NCI-H1105 (cell line): ENCODE measurements at places on chromosomes 12 and 14.
A peak's percentile ranks its signal among the peaks of the same experiment; 100 is the strongest.

- no peak for DNase-seq
These were observed 376.3 kb upstream of the RGS6 start for GRCh38 chr14:71555654-71556559.

- no peak for DNase-seq
These were observed 150.6 kb downstream of the ADCK1 start for GRCh38 chr14:77950371-77951063.

GRCh38 chr12:51441583-51441982 is 17.0 kb downstream of the SLC4A8 start:
- DNase-seq: no peak

DNA sequence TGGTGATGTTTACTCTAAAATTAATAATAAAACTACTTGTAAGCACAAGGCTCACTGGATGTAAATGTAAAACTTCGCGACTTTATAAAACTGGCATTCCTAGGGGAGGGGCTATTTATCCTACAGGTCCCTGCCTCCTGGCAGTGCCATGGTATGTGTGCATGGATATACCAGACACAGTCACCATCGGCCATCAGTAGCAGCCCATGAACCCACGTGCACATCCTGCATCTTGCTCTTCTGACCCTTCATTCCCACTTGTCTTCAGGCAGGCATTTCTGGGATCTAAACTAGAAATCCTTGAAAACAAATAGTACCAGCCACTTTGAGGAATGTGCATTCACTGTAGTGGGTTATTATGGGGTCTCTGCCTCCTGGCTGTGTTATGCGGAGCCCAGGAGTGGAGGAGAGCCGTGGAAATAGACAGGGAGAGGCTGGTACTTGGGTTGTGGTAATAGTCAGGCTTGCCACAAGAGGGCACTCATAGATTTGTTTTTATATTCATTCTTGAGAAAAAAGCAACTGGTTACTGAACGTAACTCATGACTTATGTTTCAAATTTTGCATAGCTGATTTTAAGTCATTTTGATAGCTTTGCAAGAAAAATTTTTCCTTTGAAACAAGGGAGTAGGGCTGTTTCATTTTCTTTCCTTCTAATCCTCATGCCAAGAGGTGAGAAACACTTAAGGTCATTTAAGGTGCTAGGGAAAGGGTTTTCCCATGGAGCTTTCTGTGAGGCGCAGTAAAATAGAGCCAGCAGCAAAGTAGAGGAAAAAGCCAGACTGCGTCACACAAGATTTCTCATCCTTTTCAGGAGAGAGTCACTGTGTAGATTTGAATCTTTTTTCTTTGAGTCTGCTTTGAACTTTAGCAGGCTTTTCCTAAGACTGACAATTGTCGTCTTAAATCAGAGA is 17.4 kb upstream of the GALNT16 start:
- peak; percentile 49 for DNase-seq

DNA sequence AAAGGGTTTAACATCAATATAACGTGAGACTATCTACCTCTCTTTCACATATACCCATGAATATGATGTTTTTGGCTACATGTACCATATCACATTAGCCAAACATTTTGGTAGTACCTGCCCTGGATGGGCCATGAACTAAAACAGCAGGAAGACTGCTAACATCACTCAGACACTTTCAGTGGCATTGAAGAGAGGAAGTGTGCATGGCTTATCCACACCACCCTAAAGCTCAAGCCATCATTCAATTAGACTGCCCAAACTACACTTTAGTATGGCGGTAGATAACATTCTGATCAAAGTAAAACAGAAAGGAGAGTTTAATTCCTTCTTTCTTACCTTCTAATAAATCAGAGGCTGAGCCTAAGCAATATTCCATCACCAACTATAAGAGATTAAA is 103.0 kb downstream of the PEBP1 start:
- DNase-seq: no peak

GRCh38 chr14:54329082-54329695 is 67.6 kb upstream of the CDKN3 start:
- peak; percentile 52 for DNase-seq

GRCh38 chr12:5593086-5593485 is 161.2 kb downstream of the NTF3 start:
- DNase-seq: no peak

DNA sequence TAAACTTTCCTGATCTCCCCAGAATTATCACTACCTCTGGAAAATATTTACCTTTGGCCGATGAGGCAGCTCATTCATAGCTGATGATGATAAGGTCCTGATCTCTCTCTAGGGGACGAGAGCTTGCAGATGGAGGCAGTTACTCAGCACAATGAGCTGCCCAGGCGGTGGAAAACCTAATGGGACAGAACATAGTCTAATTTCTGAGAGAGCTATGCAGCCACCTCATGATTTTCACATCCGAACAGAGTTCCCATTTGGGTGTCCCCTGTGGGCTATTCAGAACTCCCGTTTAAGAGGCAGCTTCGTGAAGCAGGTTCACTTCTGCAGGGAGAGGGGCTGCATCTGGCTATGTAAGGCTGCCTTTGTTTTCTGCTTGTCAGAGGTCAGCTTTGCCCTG is 724.6 kb upstream of the TMEM132C start:
- no peak for DNase-seq

DNA sequence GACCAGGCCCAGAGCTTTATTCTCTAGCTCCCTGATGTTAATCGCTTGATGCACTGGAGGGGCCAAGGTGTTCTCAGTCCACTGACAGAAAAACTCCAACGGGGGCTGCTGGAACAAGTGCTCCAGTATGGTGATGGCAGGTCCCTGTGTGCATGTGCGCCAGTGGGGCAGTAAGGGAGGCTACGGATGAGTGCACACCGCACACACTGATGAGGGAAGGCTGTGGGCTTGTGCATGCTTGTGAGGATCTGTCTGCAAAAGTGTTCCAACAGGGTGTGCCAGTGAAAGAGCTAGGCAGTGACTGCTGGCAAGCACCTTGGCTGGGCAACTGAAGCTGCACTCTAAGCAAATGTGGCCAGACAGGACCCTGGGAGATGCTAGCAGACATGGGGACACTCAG is 229.7 kb upstream of the FOXG1 start:
- DNase-seq: no peak

DNA sequence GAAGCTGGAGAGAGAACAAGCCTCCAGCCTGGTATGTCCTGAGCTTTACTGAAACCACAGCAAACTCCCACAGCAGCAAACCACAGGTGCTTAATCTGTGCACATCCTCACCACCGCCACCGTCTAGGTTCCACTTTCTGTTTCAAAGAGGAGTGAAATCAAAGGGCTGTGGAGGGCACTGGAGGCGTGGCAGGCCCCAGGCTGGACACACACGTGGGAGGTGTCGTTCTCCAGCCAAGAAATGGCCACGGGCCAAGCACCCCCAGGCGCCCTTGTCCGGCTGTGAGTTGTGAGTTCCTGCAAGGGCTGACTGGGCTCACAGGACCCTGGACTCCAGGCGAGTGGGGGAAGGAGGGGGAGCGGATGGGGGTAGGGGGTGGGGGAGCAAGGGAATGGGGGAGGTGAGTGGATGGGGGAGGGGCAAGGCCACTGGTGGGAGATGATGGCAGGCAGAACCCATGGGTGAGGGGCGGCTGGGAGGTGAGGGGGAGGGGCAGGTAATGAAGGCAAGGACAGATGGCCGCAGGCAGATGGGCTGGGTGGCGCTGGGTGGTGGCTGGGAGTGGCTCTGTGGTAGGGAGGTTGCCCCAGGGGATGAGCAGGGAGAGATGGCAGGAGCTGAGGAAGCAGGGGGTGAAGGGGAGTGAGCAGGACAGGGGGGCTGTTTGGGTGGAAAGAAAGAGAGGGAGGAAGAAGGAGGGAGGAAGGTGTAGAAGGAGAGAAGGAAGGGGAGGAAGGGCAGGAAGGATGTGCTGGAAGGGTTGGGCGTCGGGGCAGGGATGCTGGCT is 86.7 kb downstream of the NCOR2 start:
- DNase-seq: no peak

DNA sequence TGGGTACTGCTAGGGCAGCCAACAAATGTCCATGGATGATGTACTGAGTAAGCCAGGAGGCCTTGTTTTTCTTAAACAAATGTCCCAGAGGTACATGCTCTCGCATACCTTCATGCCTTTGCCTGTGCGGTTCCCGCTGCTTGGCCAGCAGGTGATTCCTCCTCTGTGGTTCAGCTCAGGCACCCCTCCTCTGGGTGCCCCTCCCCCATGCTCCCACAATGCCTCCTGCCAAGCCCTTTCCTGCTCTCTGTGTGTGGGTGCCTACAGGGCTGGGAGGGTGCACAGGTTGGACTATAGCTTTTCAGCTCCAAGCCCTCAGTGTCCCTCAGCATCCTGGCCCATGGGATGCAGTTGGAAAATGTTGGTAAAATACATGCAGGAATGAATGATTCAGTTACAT is 23.5 kb downstream of the ASB2 start:
- DNase-seq: no peak

DNA sequence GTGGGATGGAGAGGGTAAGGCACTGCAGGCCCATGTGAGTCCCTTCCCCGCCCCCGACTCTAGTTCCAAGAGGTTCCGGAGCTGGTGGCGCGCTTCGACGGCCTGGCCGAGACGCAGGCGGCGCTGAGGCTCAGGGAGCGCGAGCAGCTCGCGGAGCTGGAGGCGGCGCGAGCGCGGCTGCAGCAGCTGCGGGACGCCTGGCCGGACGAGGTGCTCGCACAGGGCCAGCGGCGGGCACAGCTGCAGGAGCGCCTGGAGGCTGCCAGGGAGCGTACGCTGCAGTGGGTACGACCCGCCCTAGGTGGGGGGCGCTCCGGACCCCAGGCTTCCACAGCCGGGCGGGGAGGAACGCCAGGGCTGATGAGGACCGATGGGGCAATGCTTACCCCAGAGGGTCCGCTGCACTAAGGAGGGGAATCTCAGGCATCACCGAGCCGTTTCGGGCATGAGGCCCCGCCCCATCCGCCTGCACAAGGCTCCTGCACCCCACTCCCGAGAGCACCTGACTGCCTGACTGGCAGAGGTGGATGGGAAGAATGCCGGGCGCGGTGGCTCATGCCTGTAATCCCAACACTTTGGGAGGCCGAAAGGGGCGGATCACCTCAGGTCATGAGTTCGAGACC is 4.9 kb downstream of the CFAP73 start:
- DNase-seq: peak; percentile 42

DNA sequence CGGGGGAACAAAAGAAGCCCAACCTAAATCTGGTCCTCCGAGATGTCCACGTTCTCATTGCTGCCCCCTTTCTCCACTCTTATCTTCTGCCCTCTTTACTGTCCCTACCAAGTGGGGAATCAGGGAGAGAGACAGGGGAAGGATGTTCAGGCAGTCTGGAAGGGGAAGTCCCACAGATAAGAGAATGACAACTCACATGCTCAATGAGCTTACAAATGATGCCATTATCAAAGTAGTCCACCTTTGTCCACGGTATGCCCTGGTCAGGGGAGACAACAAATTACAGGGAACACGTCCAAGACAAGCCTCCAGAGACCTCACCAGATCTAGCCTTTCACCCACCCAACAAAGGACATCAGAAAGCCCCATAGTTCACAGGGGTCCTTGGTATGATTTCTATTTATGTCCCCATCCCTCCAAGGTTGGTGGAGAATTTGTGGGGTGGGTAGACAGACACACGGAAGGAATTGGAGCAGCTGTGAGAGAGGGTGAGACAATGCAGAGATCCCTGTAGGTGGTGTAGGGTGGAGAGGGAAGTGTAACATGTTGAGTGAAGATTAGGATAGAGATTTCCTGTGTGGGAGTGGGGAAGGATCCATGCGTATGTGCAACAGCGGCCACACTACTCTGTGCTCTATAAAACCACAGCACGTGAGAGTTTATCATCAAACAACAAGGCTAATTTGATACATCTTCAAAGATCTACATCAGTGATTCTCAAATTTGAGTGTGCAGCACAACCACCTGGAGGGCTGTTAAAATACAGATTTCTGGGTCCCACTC is 10.7 kb downstream of the MYO1A start:
- no peak for DNase-seq

- DNase-seq: no peak
These were observed 8.6 kb upstream of the ETFBKMT start for GRCh38 chr12:31650918-31651317.

DNA sequence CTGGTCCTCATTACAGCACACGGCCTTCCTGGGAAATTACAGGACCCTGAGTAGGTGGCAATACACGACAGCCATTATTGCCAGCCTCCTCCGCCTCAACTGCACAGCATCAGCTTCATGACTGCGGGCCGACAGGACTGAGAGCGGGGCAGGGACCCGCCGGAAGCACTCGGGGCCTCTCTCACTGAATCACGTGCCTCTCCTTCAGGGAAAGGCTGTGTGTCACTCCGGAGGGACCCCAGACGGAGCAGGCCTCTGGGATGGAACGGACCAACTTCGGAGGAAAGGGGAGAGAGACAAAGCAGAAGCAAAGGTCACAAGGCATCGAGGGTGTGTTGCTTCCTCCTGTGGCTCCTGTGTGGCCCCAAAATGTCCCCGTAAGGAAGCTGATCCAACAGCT is 90.0 kb downstream of the RNF34 start:
- DNase-seq: no peak

- DNase-seq: no peak
These were observed 13.4 kb downstream of the C12orf50 start for GRCh38 chr12:88015825-88016224.

GRCh38 chr14:68791902-68792677 is 777 bp downstream of the ZFP36L1 start:
- DNase-seq: no peak

GRCh38 chr12:124639122-124639806 is 71.9 kb upstream of the NCOR2 start:
- DNase-seq: no peak

DNA sequence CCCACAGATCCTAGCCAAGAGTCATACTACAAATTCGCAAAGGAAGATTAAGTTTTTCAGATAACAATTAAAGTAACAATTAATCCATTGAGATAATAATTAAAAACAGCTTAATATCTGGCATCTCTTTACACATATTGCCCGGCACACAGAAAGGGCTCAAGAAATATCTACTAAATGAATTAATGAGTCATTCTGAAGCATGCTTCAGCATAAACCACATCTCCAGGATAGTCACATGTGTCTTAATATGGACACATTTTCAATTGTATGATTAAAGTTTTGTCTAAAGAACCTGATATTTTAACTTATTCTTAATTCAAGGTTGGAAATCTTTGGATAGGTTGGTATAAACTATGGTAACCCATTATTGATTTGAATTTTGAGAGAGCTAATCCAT is 9.6 kb downstream of the ITPR2 start:
- no peak for DNase-seq

- no peak for DNase-seq
These were observed 15.4 kb upstream of the RNASE4 start for GRCh38 chr14:20668969-20669368.

- no peak for DNase-seq
These were observed 53.3 kb upstream of the IGF1 start for GRCh38 chr12:102533483-102534215.

- DNase-seq: no peak
These were observed 835.2 kb downstream of the FSCB start for GRCh38 chr14:43671716-43672485.

DNA sequence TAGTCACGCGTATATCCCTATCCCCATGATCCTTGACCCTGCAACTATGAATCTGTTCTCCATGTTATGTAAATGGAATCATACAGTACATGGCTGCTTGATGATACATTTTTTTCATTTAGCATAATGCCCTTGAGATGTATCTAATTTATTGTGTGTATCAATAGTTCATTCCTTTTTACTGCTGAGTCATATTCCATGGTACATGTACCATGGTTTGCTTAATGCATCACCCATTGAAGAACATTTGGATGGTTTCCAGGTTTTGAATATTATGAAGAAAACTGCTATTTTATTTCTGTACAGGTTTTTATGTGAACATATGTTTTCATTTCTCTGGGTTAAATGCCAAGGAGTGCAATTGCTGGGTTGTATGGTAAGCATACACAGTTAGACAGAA is 4.0 kb upstream of the RNASE10 start:
- no peak for DNase-seq

- no peak for DNase-seq
These were observed 61.4 kb upstream of the ELK3 start for GRCh38 chr12:96132819-96133218.

GRCh38 chr12:115245020-115245419 is 561.0 kb upstream of the TBX3 start:
- no peak for DNase-seq
